ENCODE measurements at places on chromosomes 1 and 21.

DNA sequence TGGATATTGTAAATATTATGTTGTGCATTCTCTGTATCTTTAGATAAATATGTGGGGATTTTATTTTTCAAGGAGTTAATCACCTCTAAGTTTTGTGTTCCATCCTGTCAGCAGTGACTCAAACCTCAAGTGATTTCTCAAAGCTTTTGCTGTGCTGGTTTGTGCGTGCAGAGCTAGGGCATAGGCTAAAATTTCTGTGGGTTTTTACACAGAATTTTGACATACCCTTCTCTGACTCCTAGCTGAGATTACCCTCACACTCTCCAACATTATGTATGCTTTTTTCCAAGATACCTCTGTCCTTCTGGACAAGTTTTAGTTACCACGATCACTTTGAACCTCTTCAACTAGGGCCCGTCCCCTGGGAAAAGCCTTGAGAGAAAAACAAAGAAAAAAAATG lies 384.9 kb downstream of the NCAM2 start:
- DNase-seq: no peak
- no peaks in the 10 kb centered on the region for H3K27me3 ChIP-seq
- H3K4me1 ChIP-seq: no peaks in the 10 kb centered on the region
- no peak overlapping the region for H3K27ac ChIP-seq

DNA sequence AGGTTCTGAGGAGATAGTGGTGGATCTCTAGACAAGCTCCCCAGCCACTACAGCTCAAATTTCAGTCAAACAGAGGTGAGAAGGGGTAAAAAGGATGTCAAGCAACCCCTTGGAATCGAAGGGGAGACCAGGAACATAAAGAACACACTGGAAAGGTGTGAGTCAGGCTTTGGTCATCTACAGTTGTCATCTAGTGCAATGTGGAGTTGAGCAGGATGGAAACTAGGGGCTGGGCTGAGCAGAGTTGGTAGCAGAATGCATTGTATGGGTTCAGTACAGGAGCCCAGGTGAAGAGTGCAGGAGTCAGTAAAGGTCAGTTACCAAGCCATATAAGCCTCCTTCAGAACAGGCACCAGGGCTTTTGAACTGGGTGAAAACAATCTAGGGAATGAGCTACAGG lies 52.7 kb upstream of the VAV3 start:
- no peaks in the 10 kb centered on the region for H3K27me3 ChIP-seq
- H3K4me3 ChIP-seq: no peak overlapping the region
- DNase-seq: no peak
- H3K36me3 ChIP-seq: no peaks in the 10 kb centered on the region
- H3K4me1 ChIP-seq: no peaks in the 10 kb centered on the region

DNA sequence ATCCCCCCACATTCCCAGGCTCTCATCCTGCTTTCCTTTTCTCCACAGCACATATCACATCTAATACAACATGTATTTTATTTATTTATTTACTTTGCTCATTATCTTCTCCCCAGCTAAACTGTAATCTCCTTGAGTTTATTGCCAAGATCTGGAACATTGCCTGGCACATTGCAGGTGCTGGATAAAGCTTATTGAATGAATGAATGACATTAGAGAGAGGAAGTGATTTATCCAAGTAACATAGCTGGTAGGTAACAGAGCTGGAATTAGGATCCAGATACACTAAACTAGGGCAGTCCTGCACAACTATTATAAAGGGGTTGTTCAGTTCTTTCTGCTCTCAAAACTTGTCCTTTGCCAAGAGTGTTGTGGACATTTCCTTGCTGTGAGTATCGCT lies 8.6 kb upstream of the PTAFR start:
- H3K4me3 ChIP-seq: no peak overlapping the region
- DNase-seq: no peak
- H3K27me3 ChIP-seq: no peaks in the 10 kb centered on the region
- peaks cover 10% of the 10 kb centered on the region for H3K4me1 ChIP-seq

DNA sequence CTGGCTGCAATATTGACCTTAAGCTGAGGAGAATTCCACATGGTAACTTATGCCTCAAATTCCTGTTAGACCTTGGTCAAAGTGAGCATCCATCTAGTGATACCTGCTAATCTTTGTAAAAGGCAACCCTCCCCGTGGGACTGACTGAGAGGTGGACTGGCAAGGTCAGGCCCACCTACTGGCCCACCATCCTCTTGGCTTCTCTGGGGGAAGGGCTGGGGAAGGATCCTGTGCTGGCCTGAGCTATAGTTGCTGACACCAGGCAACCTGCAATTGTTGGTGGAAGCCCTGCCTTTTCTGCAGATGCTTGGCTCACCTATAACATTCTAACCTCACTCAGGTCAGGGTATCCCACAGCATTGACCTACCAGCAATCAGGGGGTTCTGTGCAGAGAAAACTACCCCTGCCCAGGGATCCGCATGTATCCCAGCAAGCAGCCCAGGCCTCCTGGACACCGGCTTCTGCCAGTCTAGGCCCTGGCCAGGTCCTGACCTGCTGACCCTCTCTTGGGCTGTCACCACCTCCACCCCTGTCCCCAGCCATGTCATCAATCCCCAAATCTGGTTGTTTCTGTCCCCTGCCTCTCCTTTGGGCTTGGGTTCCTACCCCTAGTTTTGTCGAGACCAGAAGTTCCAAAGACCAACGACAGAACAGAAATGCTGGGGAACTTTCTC lies 108.1 kb upstream of the EDN2 start:
- H3K4me1 ChIP-seq: peaks cover 13% of the 10 kb centered on the region
- no peak overlapping the region for H3K27ac ChIP-seq
- no peak for DNase-seq
- H3K4me3 ChIP-seq: no peak overlapping the region
- H3K36me3 ChIP-seq: peaks cover 2% of the 10 kb centered on the region

GRCh38 chr1:161175771-161176453 lies 1.4 kb downstream of the B4GALT3 start:
- no peaks in the 10 kb centered on the region for H3K27me3 ChIP-seq
- H3K4me3 ChIP-seq: peak overlapping the region; percentile 97
- peaks cover 53% of the 10 kb centered on the region for H3K36me3 ChIP-seq
- DNase-seq: no peak
- peaks cover 78% of the 10 kb centered on the region for H3K4me1 ChIP-seq

All from central memory CD8-positive, alpha-beta T cell (primary cell).